ENCODE measurements at places on chromosomes 4 and X.

DNA sequence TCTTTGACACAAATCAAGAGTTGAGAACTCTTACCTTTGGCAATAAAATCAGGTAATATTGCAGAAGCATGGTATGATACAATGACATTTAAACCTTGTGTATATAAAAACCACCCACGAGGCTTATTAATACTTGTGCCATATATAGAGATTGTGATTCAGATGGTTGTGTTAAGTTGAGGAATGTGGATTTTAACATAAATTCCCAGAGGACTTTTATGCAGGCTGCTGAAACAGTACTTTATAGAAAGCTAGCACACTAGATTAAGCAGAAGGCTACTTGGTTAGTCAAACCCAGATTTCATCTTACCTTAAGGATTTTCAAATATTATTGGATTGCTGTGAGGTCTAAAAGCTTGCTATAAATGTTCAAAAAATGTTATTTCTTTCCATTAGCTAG, 325.7 kb upstream of the PCDH10 start:
- DNase-seq: no peak

DNA sequence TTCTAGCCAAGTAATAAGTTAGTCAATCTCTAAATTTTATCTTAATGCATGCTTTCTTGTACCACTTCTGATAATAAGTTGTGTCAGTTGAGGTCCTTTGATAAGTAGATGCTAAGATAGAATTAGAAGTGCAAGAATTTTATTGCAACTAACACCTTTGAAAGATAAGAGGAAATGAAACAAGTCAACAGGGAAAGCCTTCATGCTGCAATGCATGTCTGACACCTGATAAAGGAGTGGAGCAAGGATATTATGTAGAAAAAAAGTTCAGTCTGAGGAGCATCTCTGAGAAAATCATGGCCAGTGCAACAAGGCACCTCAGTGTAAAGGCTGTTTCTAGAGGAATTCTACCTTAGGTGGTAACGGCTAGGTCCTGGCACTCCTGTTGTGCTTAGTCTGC, 210.7 kb upstream of the PPP1R2C start:
- DNase-seq: no peak

- DNase-seq: peak; percentile 18
Measured at GRCh38 chr4:155787113-155787710, 28.4 kb downstream of the GUCY1B1 start.

DNA sequence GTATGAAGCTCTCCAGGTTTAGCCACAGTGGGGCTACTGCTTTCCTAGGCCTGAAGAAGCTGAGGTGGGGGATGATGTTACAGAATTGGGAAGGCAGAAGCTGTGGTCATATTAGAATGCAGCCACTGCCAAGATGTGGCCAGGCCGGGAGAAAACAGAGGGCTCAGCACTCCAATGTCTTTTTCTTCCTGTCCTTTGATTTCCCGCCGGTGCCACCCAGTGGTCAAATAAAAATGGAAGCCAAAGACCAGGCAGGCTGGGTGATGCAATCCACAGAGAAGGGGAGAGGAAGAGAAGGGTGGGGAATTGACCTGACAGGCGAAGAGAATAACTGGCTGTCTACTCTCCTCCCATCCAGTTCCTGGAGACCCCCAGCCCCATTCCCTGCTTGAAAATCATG, 94.9 kb upstream of the SHISA3 start:
- no peak for DNase-seq

GRCh38 chrX:134571796-134572195, 86.5 kb downstream of the PLAC1 start:
- no peak for DNase-seq

- no peak for DNase-seq
Measured at GRCh38 chrX:2859197-2859797, 30.6 kb downstream of the GYG2 start.

DNA sequence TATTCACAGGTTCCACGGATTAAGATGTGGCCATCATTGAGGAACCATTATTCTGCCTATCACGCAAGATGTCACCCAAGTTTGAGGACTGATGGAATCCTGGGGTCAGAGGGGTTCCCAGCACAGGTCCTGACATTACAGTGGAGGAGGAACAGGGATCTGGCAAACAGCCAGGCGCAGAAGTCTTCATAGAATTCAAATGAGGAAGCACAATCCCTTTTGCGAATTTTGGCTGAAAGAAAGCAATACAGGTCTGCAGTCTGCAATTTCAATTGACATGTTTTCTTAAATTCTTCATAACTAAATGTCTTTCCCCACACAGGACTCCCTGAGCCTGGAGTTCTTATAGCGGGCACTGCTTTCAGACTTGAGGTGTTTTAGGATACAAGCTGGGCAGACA, 14.5 kb downstream of the DOCK11 start:
- no peak for DNase-seq

- no peak for DNase-seq
Measured at GRCh38 chr4:2901186-2901585, 57.5 kb downstream of the ADD1 start.

DNA sequence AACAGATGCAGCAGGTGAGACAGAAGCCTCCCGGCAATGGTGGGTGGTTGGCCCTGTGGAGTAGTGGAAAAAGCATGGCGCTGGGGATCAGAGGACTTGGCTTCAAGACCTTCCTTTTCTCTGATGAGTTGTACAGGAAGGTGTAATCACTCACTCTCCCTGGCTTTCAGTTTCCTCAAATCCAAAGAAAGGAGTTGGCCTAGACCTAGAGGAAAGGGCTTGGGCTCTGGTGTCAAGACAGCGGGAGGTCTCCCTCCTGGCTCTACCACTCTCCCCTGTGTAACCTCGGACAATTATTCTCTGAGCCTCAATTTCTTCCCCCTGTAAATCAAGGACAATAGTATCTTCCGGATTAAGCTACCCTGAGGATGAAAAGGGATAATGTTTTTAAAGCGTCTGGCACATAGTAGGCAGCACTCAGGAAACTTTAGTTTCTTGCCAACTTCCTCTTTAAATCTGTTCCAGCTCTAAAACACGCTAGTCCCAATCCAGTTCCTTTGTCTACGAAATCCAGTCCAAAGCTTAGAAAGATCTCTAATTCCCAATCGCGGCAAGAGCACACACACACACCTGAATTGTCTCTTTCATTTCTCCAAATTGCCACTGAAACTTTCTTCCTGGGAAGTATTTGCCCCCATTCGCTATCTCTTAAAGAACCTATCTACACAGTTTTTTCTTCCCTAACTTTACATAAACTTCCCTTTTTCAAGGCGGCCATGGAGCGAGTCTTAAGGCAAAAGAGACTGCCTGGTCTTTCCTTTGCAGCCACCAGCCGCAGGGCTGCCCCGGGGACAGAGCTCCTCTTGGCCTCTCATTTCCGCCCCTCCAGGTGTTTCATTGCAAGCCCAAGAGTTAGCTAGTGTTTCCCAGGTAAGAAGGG, 29.9 kb upstream of the GPC4 start:
- peak; percentile 54 for DNase-seq

- DNase-seq: peak; percentile 45
Measured at GRCh38 chrX:85111347-85111746, 107.7 kb downstream of the APOOL start.

GRCh38 chrX:118355225-118355920, 9.5 kb downstream of the WDR44 start:
- DNase-seq: peak; percentile 37

DNA sequence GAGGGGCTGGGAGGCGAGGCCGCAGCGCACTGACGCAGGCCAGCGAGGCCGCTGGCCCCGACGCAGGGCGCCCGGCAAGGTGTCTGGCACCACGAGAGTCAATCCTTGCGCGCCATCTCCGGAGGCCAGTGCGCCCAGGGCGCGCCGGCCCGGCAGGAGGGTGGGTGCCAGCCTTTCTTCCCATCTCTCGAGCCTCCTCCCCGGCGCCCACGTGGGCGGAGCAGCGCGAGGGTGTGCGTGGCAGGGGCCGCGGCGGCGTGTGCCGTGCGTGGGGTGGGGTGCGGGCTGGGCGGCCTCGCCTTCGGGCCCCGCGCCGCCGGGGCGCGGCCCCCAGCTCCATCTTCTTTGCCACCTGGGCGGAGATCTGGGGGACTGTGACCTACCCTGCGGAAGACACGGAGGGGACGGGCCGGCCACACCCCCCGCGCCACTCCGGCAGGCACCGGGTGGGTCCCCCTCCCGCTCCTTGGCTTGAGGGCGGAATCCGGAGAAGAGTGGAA, 877 bp downstream of the JAKMIP1 start:
- DNase-seq: no peak

GRCh38 chr4:3352505-3352904, 59.7 kb downstream of the RGS12 start:
- DNase-seq: no peak

DNA sequence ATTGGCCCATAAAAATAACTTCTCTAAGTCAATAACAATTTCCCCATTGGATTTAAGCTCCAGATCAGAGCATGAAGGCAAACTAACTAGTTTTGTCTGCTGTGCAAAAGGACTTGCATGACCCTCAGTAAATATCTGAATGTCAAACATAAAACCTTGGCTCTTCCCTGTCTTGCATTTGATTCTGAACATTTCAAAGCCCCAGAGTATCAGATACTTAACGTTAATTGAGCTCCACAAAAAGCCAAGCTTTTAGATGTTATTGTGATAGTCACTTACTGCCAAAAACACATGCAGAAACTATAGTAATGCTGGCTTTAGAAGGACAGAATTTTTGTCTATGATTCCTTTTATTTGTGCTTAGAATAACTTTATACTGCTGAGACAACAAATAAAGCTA, 664.2 kb downstream of the ADGRL3 start:
- no peak for DNase-seq

- DNase-seq: peak; percentile 90
Measured at GRCh38 chr4:159191989-159192388, 89.1 kb downstream of the RAPGEF2 start.

DNA sequence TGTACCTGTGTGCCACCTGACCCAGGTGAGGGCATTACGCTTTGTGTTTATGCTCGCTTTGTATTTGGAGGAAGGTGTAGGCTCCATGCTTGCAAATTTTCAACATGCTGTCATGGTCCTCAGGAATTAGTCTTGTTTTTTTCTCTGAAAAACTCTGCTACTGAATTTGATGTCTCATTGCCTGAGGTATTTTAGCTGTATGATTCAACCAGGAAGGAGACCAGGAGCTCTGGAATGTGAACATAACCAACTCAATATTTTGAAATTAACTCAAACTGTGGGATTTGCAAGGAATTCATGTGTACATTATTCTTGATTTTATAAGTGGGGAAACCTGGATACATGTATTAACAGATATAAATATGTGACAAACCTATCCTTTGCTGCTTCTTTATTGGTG, 134.1 kb downstream of the SLC4A4 start:
- peak; percentile 4 for DNase-seq

DNA sequence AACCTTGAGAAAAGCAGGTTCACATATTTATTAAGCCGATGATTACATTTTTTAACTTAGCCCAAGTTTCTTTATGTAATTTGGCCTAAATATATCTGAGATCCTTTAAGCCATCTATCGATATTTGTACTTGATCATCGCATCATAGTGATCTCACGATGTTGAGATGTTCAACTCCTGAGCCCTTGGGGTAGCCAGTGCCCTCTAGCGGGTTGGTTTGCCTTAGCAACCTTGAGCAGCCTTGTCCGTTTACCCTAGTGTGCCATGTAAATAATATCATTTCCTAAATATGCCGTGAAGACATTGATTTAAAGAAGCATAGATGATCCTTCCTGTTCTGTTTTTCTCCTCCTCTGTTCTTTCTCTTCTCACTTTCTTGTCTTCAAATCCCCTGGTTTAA, 432.2 kb downstream of the RPA4 start:
- peak; percentile 10 for DNase-seq

GRCh38 chr4:173257732-173258717, 76.1 kb downstream of the HMGB2 start:
- peak; percentile 39 for DNase-seq

DNA sequence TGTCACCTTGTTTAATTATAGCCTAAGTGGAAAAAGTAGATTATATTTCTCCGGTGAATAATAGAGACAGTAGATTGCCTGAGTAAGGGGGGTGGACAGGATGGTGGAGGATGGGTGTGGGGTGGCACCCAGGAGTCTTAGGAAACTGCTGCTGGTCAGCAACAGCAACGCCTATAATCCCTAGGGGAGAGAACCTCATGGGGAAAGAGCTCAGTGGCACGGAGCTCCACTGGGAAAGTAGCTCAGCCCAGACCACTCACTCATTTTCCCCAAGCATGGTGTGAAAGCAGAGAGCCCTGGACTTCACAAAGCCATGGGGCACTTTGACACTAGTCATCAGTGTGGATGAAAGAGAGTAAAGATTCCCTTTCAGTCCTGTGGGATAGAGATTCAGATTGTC, 31.1 kb downstream of the METTL14 start:
- DNase-seq: no peak

DNA sequence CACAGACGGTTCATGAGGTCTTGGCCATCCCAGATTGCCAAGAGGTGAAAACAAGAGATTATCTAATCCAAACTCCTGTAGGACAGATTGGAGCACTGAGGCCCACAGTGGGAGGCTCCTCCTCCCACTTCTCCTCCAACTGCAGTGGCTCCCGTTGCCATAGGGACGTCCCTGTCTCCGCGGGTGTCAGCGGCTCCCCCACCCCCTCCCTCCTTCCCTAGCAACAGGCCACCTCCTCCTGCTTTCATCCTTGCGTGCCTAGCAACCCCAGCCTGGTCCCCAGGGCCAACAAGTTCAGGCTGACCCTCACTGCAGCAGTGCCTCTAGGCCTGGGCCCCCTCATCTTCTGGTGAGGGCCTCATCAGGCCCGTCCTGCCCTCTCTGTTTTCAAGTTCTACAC, 6.8 kb upstream of the IQSEC2 start:
- DNase-seq: no peak

GRCh38 chr4:2044119-2044485, 15.0 kb upstream of the NAT8L start:
- DNase-seq: no peak

GRCh38 chr4:103907414-103907813, 187.6 kb upstream of the TACR3 start:
- no peak for DNase-seq

GRCh38 chr4:119284876-119285780, 36.8 kb downstream of the FABP2 start:
- no peak for DNase-seq

DNA sequence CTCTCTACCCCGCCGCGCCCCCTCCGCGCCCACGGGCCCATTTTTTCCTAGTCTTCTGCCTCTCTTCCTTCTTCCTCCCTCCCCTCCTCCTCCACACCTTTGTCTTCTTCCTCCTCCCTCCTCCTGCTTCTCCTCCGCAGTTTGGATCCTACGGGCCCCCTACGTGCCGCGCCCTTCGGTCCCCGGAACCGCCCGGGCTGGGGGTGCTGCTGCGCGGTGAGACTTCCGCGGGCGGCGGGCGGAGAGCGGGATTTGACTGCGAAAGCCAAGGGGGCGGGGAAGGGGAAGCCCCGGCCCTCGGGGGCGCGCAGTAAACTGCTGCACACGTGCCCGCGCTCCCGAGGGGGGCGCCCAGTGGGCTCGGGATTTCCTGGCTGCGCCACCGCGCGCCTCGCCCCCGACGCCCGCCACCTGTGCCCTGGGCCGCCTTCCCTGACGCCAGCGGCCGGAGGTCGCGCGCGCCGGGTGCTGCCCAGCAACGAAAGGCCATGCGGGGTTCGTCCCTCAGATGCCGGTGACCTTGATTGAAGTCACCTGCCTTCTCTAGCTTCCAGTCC, 3.3 kb upstream of the NKX3-2 start:
- DNase-seq: no peak

- DNase-seq: no peak
Measured at GRCh38 chr4:114537352-114537751, 61.3 kb upstream of the UGT8 start.
